ENCODE measurements at places on chromosomes 4 and X.
A peak's percentile ranks its signal among the peaks of the same experiment; 100 is the strongest.

DNA sequence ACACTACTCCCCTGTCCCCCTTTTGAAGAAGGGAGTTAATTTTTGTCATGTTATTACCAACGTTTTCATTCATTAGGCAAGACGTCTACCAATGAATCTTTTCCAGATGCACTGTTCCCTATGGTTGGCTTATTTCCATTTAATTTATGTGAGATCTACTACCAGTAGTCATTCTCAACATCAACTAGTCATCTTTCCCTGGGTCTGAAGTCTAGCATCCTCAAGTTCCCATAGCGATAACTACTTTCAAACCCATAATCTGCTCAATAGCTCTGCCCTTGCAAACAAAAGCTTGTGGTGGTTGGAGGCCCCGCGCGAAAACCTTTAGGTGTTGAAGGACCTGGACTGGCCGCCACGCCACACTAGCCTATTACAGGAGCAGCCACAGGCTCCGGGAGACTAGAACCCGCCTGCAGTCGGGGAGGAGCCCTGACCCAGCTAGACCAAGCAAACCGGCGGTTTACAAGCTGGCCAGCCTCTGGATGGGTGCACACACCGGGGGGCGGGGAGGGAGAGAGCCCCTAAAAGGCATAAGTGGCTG lies 746 bp downstream of the PPAT start:
- DNase-seq = peak; percentile 9

DNA sequence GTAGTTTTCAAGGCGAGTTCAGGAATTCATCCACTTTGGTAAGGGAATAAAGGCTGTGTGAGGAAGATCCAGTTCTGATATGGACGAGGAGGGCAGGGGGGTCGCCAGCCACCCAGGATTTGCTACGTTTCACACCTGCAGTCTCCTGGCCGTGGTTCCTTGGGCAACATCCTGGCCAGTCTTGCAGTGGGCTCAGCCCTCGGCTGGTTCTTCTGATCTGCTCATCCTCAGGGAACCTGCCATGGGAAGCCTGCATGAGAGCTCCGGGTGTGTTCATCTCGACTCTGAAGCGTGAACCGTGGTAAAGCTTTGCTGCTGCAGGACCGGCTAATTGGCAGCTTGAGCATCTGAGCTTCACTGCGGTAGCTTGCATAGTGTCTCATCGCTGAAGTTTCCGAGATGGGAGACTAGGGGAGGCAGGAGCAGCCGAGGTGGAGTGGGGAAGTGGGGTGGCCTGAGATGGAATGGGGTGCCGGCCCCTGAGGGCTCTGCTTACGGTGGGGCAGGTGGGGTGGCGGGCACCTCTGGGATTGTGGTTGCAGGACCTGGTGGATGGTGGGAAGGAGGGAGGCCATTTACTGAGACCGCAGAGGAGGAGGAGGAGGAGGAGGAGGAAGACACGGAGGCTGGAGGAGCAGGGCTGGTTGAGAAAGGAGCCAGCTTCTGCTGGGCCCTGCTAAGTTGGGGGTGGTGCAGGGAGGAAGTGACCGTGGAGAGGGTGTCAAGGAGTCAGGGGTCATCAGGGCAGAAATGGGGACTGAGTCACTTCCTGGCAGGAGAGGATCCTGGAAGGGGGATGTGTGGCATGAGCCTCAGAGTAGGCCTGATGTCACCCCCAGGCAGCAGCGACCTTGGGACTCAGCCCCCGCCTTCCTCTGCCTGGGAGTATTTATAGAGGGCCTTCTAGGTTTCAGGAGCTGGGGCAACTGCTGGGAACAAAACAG lies 213.1 kb upstream of the PSAPL1 start:
- DNase-seq = peak; percentile 27

DNA sequence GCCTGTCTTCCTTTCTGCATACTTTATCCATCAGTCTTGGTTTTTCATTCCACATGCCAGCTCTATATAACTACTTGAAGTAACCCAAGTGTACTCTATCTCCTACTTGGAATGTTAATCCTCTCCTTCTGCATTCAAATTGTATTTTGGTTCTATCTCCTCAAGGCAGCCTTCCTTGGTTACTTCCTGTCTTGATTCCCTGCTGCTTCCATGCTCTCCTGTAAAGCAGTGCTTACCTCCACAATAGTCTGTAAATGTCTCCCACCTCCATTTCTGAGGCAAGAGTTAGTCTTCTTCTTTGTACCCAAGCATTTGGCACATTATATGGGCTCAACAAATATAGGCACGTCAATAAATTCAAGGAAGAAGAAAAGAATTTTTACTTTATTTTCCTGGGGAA lies 298.4 kb downstream of the ARHGAP24 start:
- DNase-seq = no peak

- DNase-seq = no peak
These were observed 5.7 kb upstream of the MRFAP1 start for GRCh38 chr4:6634746-6635145.

DNA sequence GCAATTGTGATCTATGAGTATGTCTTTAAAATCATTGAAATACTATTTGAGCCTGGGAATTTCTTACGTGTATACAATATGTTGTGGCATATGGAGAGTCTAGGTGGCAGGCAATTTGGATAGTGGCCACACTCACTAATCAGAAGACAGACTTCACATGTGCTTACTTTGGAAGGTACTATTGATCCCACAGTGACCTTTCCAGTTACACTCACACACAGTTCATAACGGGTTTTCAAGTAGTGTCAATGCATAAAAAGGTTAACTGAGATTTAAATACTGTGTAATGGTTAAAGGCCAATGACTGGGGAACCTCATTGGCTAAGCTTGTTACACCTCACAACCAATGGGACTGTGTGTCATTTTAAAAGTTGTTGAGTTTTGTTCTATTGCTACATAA lies 783.2 kb downstream of the RPA4 start:
- DNase-seq = no peak

- DNase-seq = no peak
These were observed 9.0 kb upstream of the MAGEA8 start for GRCh38 chrX:149871940-149872339.

- no peak for DNase-seq
These were observed 63.1 kb downstream of the RTL9 start for GRCh38 chrX:110421500-110422455.

GRCh38 chr4:149896432-149896831 lies 80.8 kb upstream of the IQCM start:
- DNase-seq = no peak

- peak; percentile 46 for DNase-seq
These were observed 12.8 kb downstream of the MTM1 start for GRCh38 chrX:150581093-150581775.

DNA sequence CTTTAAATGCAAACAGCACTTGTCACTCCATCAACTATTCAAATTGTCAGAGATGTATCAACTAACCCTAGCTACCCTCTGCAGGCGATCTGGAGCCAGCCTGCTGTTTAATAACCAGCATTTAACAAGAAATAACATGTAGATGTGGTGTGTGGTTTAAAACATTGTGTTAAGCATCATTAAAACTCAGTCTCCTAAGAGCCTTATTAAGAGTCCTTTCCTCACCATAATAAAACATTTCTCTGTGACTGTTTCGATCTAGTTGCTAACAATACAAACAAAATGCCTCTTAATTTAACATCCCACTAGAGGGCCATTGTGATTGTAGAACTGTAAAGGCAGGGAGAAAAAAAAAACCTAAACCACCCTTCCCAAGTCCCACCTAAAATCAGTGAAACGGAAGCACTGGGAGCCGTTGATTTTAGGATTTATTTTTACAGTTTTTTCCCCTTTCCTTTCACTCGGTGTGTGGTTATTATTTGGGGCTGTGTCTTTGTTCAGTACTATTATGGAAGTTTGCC lies 708.6 kb downstream of the C4orf33 start:
- no peak for DNase-seq
